Activated CD8-positive, alpha-beta memory T cell treated with anti-CD3 and anti-CD28 coated beads for 4 hours (primary cell): ENCODE measurements at places on chromosomes 3 and 15.

DNA sequence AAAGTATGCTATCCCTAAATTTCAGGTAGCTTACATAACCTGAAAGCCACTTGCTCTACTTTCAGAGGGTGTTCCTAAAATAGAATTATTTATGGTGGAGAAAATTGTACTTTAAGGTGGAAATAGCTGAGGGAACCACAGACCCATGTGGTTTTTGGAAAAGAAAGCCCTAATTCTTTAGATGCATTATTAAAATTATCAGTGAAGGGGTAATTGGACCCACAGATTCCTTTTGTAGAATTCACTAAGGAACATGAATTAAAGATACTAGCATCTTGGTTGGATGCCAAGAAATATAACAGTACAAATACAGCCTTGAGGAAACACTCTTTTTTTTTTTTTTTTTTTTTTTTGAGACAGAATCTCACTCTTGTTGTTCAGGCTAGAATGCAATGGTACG, 37.8 kb downstream of the DPPA2 start:
- DNase-seq: no peak

DNA sequence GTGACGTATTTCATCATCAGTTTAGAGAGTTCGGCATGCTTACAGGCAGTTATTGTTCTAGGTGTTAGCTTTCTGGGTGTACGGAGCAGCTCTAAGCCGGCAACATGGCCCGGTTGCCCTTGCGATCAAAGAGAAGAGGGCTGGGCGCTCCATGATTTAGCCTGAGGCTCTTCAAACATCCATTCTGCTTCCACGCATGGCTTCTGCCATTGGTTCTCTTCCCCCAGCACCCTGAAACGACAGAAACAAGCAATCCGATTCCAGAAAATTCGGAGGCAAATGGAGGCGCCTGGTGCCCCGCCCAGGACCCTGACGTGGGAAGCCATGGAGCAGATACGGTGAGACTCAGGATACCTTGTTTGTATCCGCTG, 574 bp downstream of the NGRN start:
- DNase-seq: peak; percentile 16

DNA sequence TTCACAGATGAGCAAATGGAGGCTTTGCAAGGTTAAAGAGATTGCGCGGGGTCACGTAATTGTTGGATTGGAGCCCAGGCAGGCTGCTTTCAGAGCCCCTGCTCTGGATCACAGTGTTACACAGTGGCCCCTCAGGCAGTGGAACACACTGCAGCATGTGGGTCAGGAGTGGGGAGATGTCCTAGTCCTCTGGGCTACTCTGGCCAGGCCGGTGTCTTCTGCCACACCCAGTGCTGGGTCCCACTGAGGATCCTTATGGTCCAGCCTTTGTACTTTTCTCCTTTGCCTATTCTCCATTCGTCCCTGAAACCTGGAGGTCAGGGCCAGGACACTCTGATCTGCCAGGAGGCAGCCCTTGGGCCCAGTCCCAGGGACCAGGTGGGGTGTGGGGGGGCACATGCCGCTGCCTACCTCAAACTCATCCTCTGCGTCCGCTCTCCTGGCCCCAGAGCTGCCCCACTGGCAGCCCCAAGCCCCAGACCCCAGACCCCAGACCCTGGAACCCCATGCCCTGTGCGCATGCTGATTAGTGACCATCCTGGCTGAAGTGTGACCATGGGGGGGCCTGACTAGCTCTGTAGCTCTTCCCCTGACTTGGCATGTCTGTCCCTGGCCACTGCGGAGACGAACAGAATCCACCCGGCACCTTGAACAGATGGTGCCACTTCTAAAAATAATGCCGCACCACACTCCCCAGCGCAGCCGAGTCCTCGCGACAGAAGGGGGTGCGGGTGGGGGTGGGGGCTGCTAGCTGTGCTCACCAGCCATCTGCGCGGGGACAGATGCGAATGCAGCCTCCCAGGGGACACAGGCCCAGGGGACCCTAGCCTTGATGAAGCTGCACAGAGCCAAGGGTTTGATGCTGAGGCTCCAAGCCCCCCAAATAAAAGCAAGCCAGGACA, 41.6 kb downstream of the ATP2B2 start:
- no peak for DNase-seq

- no peak for DNase-seq
These were observed 119.7 kb upstream of the THRB start for GRCh38 chr3:24614359-24614758.

DNA sequence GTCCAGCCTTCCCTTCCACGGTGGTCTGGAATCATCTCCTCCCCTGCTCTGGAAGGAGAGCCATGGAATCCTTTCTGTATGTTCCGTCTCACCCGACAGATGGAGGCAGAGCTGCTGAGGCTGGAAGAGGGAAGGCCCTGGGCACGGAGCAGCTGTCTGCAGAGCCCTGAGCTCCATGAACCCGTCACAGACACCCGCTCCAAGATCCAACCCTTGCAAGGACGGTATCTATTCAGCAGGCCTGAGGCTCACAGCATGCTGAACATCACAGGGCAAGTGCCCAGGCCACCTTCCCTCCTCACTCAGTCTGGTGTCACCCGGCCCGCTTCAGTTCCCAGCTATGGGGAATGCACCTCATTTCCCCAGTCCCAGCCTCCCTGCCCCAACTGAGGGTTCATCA, 103.9 kb downstream of the LRIG1 start:
- no peak for DNase-seq

DNA sequence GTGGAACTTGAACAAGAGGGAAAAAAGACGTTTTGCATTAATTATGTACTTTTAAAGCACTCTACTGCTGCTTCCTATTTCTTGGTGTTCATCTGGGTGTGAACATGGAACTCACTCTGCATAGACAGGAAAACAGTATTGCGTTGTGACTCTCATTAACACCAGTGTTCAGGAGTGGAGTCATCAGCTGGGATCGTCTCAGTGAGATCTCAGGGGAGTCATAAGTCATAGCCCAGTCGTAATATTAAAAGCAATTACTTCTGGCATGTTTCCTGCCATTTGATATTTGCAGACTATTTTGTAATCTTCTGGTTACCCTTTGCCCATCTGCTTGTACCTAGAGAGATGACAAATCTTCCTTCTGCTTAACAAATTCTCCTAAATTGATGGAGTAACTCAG, 462.0 kb upstream of the ATP11B start:
- no peak for DNase-seq

DNA sequence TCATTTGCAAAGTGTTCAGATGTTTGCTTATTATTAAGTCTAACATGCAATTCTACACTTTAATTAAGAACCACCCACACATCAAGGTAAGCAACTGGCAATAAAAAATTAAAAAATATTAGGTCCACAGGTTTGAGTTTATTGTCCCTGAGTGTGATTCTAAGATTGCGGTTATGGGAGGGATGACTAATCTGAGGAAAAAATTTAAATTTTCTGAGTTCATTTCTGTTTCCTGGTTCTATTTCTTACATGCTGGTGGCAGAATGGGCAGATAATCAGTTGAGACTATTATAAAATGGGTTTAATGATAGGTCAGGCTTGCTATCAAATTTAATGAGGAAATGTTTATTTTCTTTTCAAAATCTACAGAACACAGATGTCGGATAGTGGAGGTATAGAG, 105.9 kb downstream of the TP63 start:
- DNase-seq: no peak

DNA sequence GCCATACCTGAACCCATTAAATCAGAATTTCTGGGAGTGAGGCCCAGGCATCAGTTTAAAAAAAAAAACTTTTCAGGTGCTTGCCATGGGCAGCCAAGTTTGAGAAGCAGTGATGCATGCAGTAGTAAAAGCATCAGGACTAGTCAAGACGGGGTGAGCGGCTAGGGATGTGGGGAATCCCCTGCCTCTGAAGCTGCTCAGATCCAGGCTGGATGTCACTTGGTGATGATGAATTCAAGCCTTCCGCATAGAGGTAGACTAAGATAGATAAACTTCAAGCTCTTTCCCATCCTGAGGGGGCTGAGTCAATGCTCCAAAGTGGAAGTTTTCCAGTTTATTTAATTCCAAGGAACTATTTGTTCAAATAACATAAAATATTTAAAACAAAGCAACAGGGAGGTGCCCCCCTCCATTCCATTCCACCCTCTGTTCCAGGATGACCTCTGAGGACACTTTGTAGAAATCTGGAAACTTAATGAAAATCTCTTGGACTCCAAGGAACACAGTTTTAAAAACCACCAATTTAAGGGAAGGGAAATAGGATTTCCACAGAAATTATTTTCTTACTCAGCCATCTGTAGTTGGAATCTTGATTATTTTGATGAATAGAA, 100.4 kb upstream of the NR2E3 start:
- no peak for DNase-seq

GRCh38 chr15:80597076-80597475, 98.0 kb upstream of the ABHD17C start:
- no peak for DNase-seq

- DNase-seq: no peak
These were observed 58.7 kb downstream of the CRTC3 start for GRCh38 chr15:90588427-90588826.

GRCh38 chr3:149186721-149187120, 34.9 kb downstream of the CP start:
- no peak for DNase-seq

DNA sequence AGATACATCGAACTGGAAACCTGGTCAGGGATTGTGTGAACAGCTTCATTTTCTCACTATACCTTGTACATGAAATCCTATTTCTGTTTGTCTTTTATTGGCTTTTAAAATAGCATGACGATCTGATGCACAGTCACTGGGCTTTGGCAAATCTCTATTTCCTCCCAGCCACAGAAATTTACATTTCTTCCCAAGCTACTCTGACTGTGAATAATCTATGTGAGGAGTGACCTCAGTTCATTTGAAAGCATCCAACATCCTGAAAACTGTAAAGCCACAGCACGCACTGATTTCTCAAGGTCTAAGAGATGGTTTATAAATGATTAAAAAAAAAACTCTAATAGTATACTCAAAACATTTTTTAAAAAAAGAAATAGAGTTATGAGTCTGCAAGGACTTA, 450.3 kb downstream of the IL5RA start:
- DNase-seq: no peak

DNA sequence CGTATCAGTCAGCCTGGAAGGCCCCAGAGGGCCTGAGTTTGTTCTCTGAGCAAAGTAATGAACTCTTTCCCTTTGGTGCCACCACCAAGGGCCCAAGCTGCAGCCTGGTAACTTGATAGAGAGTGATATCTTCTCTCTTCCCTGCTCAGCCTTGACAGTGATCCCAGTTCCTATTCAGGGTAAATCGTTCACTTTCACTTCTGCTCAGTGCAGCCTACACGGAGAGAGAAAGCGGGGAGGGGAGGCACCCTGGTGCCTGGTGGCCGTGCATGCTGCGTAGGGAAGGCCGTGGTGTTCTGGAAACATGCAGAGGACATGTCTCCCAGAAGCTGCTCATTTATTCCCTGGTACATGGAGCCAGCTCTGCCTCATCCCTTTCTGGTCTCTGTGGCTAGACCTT, 54.9 kb downstream of the KIF9 start:
- no peak for DNase-seq

DNA sequence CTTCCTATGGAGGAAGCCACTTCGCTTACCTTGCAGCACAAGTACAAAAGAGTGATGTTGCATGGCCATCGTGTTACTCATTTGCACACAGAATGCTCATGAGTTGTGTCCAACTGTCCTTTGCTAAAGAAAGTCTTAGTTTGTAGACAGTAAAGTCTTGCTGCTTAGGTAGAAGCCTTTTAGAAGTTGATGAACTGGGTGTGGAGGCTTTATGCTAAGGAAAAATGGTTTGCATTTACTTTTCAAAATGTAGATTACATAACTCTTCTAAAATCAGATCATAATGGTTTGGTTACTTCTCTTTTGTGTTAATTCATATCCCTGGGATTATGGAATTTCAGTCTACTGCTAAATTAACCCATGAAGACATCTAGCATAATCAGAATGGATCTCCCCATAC, 84.5 kb upstream of the FLNB start:
- no peak for DNase-seq

- DNase-seq: no peak
These were observed 69.8 kb downstream of the CPN2 start for GRCh38 chr3:194281306-194281705.

- DNase-seq: no peak
These were observed 84.4 kb downstream of the LARS2 start for GRCh38 chr3:45472795-45473194.
